Nucleus accumbens (tissue), 56 donors: ENCODE measurements at places on chromosomes 2 and 18.

DNA sequence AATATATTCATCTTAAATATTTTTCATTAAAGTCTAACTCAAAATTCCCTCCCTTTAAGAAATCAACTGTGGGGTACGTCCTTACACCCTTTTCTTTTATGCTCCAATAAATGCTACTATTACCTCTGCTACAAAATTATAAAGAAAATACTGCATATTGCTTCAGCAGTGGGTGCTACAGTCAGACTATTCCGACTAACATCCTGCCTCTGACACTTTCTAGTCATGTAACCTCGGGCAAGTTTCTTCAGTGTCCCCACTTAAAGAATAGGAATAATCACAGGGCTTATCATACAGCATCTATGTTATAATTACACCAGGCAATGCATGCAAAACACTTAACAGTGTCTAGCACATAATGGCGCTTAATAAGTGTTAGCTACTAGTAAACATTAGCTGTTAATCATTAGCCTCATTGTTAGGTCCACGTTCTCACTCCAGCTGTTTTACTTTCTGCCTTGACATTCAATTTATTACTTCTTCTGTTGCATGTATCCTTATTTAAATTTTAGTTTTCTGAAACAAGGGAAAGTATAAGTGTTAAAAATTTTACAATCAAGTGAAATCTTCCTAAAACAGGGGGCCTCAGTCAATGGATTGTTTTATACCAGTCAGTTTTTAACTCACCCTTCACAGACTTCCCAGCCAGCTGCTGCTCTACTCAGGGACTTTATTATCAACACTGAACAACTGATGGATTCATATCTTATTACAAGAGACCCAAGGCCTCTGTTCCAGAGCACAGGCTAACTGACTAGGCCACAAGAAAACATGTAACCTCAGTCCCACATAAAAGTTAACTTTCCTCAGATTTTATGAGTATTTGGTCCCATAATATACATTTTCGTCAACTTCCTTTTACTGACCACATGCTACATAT is 54.0 kb downstream of the CLASP1 start:
- no peak for DNase-seq

DNA sequence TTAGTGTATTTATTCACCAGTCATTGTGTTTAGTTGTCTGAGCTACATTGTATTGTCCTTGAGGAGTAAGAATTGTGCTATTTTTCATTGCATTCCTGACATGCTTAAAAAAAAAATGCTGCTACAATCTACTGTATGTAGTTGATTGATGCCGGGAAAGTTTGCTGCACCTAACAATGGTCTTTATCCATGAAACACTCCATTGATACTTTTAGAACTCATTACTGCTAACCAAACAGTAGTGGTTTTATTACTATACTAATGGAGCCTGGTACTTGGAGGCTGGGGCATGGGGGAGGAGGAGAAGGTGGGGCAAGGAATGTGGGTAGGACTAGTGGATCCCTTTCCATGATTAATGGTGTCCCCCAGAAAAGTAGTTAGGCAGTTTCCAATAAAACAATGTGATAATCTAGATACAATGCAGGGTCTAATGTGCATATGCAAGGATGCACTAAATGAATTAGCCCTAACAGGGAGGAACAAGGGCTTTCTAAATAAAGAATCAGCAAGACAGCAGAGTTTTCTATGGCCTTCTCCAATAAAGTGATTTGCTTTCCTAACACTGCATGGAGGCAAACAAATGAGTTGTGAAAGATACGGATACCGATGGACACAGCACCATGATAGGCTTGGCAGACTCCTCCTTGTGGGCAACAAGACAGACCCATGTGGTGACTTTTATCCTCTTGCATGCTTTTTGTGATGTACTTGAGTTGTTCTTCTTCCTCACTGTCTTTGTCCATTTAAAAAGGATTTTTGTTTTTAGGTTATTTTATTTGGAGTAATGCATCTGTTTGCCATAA is 78.5 kb downstream of the FMNL2 start:
- DNase-seq: no peak

- DNase-seq: no peak
These were observed 576.0 kb downstream of the LRP1B start for GRCh38 chr2:141554810-141555209.

- DNase-seq: no peak
These were observed 324.5 kb upstream of the MYT1L start for GRCh38 chr2:2655453-2656114.

GRCh38 chr18:11283479-11284161 is 134.3 kb upstream of the PIEZO2 start:
- DNase-seq: no peak

- no peak for DNase-seq
These were observed 362.9 kb downstream of the ZEB2 start for GRCh38 chr2:144156736-144157640.

DNA sequence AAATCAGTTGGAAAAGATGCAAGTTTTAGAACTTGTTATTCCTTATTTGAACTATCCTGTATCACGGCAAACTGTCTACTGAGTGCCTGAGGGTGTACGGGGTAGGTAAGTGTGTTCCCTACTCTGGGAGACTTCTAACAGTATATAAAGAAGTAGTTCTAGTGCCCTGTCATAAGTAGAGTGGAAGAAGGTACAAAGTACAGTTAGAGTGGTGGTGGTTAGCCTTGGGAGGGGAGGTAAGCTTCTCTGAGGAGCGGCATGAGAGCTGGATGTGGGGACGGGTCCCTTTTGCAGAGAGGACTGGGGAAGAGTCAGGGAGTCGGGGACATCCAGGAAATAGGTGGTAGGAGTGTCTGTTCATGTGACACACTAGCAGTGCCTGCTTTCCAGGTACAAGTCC is 48.5 kb downstream of the DGKD start:
- no peak for DNase-seq

GRCh38 chr2:1787755-1788477 is 43.6 kb upstream of the PXDN start:
- no peak for DNase-seq

- peak; percentile 11 for DNase-seq
These were observed 788.4 kb upstream of the SOX11 start for GRCh38 chr2:4903656-4904348.

- DNase-seq: no peak
These were observed 63.7 kb downstream of the IL1R2 start for GRCh38 chr2:102055346-102055990.

DNA sequence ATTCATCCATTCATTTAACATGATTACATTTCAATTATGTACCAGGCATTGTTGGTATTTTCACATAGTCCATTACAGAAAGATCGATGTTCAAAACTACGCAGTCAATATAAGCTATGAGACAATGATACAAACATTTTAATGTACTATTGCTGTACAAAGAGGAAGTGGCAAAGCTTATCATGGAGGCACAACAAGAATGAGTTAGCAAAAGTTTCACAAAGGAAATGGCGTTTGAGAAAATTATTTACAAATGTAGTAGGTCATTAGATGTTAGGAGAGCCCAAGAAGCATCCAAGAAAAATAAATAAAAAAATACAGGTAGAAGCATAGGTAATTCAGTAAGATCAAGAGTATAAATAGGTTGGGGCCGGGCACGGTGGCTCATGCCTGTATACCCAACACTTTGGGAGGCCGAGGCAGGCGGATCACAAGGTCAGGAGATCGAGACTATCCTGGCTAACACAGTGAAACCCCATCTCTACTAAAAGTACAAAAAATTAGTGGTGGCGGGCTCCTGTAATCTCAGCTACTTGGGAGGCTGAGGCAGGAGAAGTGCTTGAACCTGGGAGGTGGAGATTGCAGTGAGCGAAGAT is 1730.8 kb upstream of the CELF4 start:
- no peak for DNase-seq

DNA sequence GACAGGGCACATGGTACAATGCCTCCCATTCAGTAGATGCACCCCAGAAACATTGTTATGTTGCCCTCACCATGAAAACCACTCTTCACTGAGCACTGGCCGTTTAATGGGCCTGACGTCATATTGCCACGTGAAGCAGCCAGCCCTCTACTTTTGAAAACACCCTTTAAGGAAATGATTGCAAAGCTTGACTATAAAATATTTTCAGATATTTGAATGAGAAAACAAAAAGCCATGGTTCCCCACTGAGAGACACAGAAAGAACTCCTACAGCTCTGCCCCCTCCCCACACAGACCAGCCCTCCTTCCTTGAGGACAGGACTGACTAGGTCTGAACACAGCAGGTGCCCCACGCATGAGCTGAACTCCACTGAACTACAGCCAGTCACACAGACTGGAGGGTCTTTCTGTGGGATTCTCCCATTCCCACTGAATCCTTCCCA is 349.1 kb downstream of the ANAPC1 start:
- DNase-seq: no peak

DNA sequence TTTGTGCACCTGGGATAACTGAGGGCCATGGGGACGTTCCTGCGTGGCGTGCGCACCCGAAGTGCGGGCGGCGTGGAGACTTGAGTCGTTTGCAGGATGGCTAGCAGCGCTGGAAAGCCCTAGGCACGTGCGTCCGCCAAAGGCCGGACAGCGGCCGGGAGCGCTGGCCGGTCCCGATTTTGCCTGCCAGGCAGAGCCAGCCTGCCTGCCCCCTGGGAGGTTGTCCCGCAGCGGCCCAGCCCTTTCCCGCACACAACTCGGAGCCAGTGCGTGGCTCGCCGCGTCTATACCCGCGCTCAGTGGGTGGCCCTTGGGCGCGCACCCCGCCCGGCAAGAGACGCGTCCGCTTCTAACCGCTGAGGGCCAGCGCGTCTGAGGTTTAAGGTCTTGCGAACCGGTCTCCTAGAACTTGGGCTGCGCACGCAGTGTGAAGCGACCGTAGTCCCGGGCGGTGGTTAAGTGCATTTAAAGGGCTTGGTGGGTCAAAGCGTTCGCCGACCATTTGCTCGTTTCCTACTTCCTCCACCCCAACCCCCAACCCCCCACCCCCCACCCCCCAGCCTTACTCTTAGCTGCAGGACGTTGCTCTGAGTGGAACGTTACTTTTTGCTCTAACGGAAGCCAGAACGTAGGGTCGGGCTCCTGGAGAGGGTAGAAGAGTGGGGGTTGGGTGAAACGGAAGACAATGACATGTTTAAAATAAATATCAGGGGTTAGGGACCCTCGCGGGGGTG is 627 bp downstream of the CDCA7 start:
- no peak for DNase-seq

DNA sequence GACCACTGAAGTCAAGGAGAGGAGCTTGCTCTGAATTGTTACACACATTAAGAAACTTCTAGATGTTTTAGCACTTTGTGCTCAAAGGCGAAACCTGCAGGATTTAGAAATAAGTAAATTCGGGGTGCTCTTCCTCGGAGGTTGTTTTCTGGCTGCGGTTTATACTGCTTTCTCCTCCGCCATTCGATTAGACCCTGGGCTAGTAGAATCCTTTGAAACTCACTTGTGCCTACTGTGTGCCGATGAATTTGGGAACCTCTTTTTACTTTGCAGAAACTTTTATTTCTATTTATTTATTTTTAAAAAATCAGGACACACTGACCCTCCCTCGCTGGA is 3.5 kb downstream of the MEIS1 start:
- DNase-seq: no peak

GRCh38 chr2:9191041-9191481 is 15.6 kb upstream of the ASAP2 start:
- peak; percentile 71 for DNase-seq

DNA sequence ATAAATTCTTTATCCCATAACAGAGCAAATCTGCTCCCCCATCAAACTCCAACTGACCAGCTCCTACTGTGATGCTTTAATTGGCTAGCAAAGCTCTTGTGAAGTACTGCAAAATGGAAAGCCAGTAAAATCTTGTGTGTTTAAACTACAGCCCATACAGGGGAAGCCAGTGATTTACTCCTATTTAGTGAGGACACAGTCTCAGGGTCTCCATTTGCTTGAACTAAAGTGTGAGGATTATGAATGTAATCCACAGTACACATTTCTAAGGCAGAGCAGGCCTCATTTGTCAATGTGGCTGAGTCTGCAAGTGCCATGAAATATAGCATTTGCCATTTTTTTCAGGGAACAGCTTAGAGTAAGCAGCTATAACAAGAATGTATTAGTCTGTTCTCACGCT is 259.3 kb downstream of the PIEZO2 start:
- no peak for DNase-seq

DNA sequence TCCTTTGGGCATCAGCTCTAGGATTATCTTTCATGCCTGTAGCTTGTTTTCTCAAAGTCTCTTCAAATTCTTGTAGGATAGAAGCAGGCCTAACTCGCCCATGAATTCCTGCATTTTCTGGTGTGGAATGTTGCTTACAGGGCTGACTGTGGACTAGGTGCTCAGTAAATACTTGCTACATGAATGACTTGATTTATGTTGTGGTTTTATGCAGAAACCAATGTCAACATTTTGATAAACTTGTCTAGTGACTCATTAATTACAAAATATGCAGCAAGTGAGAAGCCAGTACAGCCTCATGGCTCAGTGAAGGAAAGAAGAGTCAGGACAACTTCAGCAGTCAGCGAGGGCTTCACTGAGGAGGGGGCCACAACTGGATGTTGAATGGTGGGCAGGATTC is 110.6 kb upstream of the SIX2 start:
- no peak for DNase-seq

GRCh38 chr2:214130114-214130513 is 280.7 kb upstream of the VWC2L start:
- no peak for DNase-seq

GRCh38 chr2:207632575-207633493 is 7.6 kb upstream of the METTL21A start:
- no peak for DNase-seq

- DNase-seq: no peak
These were observed 597.0 kb upstream of the NRXN1 start for GRCh38 chr2:51628917-51629316.

DNA sequence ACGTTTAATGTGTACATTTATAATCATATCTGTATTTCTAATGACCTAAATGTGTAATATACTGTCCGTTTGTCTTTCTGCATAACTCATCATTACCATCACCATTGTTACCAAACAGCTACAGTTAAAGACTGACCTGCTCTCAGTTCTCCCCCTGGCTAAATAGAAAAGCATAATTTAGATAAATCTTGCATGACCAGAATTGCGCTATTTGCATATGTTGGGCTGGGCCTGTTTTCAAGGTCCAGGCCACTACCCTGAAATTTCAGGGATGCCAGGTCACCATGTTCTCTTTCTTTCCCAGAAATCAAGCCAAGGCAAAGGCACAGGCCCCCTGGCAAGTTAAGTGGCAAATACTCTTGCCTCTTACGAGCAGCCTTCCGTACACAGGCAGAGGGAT is 78.4 kb downstream of the MARCHF4 start:
- no peak for DNase-seq

DNA sequence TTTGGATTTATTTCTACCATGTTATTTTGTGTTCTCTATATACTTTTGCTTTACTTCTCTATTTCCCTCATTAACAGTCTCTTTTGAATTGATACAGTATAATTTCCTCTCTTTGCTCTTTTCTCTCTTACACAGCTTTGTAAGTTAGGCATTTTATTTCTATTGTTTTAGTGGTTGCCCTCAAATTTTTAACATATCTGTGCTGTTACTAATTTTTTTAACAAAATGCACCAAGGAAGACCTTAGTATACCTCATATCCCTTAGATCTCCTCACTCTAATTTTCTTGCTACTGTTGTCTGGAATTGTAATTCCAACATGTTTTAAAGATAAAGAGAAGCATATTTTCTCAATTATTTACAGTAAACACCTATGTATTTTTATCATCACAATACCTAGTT is 416.8 kb upstream of the SLC14A2 start:
- DNase-seq: no peak

- DNase-seq: no peak
These were observed 21.6 kb downstream of the CRIM1 start for GRCh38 chr2:36376992-36377738.
